ENCODE measurements at places on chromosomes 16 and 17.

GRCh38 chr16:84489131-84489530 is 15.3 kb downstream of the MEAK7 start:
- DNase-seq = no peak

DNA sequence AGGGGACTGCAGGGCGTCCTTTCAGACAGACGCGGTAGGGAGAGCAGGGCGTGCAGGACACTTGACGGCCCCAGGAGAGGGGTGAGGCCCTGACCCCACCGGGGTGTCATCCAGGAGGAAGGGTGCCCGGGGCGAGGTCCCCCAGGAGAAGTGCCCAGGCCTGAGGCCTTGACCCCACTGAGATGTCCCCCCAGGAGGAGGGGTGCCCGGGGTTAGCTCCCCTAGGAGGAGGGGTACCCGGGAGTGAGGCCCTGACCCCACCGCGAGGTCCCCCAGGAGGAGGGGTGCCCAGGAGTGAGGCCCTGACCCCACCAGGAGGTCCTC is 27.2 kb upstream of the METRNL start:
- no peak for DNase-seq

- no peak for DNase-seq
Observed at GRCh38 chr17:35057332-35057915, 6.1 kb downstream of the RFFL start.

- DNase-seq = no peak
Observed at GRCh38 chr16:75317101-75317522, 65.7 kb upstream of the BCAR1 start.

- DNase-seq = no peak
Observed at GRCh38 chr17:45110676-45111611, 21.4 kb downstream of the PLCD3 start.

- no peak for DNase-seq
Observed at GRCh38 chr17:47190243-47190642, 1.1 kb upstream of the CDC27 start.

GRCh38 chr16:53529513-53529912 is 26.5 kb upstream of the AKTIP start:
- no peak for DNase-seq

GRCh38 chr16:1823821-1824220 is 2.8 kb downstream of the HAGH start:
- DNase-seq = peak; percentile 27

DNA sequence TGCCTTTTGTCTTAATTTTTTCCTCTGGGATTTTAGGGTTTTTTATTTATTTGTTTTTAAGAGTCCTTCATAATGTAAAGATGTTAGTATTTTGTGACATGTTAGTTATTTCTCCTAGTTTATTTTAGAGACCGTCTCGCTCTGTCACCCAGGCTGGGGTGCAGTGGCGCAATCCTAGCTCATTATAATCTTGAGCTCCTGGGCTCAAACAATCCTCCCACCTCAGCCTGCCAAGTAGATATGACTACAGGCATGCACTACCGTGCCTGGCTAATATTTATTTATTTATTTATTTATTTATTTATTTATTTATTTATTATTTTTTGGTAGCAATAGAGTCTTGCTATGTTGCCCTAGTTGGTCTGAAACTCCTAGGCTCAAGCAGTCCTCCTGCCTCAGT is 37.4 kb upstream of the ARHGAP17 start:
- no peak for DNase-seq

GRCh38 chr17:15662681-15663080 is 21.4 kb downstream of the TRIM16 start:
- DNase-seq = no peak

GRCh38 chr17:13346996-13347762 is 254.6 kb downstream of the HS3ST3A1 start:
- DNase-seq = peak; percentile 77

All from activated CD4-positive, alpha-beta T cell treated with anti-CD3 and anti-CD28 coated beads, Interleukin-2, Interleukin-6, amounts not matched to agents 100 ng/mL and 50 ng/mL, durations not matched to agents 16 hours and 8 hours (primary cell).